Vagina (tissue), 2 donors: ENCODE measurements at places on chromosomes 13 and 19.

- no peak for DNase-seq
These were observed at the start of gene SSBP4 for GRCh38 chr19:18419195-18419698. Gene SSBP4, plus strand, starts transcription at chr19:18419398. Its CDS starts 251 bp downstream, at chr19:18419649.

DNA sequence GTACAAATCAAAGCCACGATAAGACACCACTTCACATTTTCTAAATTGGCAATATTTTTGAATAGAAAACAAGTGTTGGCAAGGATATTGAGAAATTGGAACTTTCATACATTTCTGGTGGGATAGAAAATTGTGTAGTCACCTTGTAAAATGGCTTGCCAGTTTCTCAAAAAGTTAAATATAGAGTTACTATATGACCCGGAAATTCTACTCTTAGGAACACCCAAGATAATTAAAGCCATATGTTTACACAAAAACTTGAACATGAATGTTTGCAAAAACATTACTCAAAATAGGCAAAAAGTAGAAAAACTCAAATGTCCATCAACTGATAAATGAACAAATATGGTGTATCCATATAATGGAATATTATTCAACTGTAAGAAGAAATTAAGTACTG is 552.5 kb downstream of the TBC1D4 start:
- DNase-seq: no peak

GRCh38 chr19:49488046-49488862 is 846 bp downstream of the RPL13A start:
- DNase-seq: no peak

- no peak for DNase-seq
These were observed 25.5 kb upstream of the TSC22D1 start for GRCh38 chr13:44601586-44601985.

DNA sequence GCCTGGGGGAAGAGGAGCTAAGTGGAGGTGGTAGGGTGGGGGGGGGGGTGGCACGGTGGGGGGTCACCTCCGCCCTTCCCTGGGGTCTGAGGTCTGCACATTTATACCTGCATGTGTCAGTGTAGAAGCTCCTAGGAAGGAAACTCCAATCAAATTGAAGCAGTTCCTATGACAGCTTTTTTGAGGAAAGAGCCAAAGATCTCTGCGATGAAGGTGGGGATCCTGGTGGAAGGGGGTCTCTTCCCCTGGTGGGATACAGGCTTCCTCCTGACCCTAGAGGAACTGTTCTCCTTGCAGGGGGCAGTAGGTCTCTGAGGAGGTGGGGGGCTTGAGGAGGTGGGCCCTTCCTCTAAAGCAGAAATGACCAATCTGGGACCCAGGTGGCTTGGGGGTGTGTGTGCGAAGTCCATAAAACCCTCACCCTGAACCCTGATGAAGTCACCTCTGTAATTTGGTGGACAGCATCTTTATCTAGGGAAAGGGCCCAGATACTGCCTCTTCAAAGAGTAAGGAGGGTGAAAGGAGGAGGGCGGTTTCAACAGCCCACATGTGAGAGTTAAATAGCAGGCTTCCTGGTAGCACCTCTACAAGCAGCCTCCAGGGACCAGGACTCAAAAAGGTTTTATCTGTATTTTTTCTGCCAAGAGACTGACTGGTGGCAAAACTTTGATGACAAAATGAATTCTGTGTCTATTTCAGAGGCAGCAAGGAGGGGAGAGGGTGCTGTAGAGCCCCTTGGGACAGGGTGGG is 12.9 kb downstream of the RANBP3 start:
- no peak for DNase-seq

DNA sequence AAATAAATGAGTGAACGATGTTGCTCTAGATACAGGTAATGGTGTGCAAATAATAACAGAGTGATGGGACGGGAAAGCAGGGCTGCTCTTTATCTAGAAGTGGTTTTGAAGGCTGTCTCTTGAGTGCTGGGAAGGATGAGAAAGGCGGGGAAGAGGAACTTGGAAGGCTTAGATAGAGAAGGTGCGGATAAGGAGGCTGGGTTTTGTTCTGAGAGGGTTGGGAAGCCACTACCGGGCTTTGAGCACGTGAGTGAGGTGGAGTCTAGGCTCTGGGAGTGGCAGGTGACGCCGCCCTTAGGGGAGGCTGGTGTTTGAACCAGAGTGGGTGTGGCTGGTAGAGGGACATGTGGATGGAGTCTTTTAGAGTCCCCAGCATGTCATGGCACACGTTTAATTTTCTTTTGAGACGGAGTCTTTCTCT is 811 bp downstream of the ARMC6 start:
- DNase-seq: no peak

GRCh38 chr13:39253774-39254173 is 215.5 kb downstream of the NHLRC3 start:
- no peak for DNase-seq

- DNase-seq: no peak
These were observed 19.6 kb downstream of the MPND start for GRCh38 chr19:4362831-4363545.

- DNase-seq: no peak
These were observed 20.0 kb upstream of the ZSCAN18 start for GRCh38 chr19:58117841-58118575.

GRCh38 chr13:37997641-37998040 is 128.1 kb upstream of the TRPC4 start:
- DNase-seq: no peak

DNA sequence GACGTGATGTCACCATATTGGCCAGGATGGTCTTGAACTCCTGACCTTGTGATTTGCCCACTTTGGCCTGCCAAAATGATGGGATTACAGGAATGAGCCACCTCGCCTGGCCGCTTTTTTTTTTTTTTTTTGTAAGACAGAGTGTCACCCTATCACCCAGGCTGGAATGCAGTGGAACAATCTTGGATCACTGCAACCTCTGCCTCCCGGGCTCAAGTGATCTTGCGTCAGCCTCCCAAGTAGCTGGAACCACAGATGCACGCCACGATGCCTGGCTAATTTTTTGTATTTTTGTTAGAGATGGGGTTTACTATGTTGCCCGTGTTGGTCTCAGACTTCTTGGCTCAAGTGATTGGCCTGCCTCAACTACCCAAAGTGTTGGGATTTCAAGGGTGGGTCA is 28.9 kb upstream of the ZNF808 start:
- no peak for DNase-seq

DNA sequence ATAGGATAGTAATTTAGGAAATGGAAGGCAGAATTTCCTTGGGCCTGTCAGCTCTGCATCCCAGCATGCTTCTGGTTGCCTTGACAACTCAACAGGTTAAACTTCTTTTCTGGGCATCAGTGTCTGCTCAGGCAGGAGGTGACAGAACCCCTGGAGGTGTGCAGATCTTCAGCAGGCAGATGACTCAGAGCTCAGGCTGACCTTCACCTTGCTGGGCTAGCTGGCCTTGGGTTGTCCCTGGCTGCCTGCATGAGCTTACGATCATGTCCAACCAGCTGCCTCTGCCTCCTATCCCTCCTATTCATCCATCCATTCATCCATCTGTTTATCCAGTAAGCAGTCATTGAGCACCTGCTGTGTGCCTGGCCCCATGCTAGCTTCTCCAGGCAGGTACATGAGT is 81.2 kb upstream of the KCTD15 start:
- DNase-seq: no peak

- no peak for DNase-seq
These were observed 96.2 kb downstream of the CYSLTR2 start for GRCh38 chr13:48749699-48750473.

DNA sequence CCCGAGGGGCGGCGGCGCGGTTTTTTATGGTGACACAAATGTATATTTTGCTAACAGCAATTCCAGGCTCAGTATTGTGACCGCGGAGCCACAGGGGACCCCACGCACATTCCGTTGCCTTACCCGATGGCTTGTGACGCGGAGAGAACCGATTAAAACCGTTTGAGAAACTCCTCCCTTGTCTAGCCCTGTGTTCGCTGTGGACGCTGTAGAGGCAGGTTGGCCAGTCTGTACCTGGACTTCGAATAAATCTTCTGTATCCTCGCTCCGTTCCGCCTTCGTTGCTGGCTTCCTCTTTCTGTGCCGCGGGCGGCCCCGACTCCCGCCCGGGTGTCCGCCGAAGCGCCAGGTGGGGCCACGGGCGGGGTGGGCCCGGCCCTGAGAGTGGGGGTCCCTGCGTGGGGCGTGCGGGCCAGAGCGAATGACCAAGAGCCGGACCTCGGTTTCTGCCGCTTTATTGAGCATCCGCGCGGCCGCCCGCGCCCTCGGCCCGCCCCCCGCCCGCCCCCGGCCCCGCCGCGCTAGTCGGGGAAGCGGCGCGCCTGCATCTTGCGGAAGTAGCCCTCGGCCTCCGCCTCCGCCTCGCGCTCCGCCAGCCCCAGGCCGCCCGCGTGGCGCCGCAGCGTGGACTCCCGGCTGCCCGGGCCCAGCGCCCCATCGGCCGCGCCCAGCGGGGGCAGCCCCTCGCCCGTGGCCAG is 9.6 kb downstream of the PLPPR3 start:
- no peak for DNase-seq

DNA sequence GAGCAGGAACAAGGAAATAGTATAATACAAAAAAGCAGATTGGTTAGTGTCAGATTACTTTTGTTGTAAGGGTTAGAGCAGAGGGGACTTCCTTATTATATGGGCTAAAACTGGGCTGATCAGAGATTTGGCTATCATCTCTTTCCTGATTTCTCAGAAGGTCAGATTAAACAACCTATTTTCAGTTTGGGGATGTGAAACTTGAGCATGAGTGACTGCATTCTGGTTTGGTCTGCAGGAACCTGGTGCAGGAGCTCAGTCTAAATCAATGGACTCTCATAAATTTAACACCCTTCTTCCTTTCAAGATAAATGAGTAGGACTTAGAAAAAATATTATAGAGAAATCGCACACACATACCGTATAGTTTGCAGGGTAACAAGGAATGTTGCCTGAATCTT is 12.9 kb upstream of the RFXAP start:
- no peak for DNase-seq

DNA sequence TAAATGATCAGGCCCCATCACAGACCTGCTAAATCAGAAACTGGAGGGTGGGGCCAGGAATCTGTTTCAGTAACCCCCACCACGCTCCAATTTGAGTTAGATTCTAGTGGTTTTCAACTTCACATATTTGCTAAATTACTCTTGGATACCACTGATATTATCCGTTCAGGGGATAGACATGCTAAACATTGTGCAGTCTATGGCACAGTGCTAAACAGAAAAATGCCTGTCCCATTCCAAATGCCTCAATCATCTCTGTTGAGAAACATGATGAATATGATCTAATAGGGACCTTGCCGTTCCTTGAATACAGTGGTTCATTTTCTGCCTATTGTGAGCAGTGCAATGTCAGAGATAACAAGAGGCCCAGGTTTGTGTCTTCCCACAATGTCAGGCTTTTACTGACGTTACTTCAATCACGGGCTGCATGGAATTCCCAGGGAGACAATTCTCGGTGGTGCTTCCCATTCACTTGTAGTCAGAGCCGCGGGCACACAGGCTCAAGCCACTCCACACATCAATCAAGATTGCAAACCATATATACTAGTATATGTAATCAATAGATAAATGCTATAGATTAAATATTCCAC is 52.7 kb downstream of the MYO16 start:
- no peak for DNase-seq

DNA sequence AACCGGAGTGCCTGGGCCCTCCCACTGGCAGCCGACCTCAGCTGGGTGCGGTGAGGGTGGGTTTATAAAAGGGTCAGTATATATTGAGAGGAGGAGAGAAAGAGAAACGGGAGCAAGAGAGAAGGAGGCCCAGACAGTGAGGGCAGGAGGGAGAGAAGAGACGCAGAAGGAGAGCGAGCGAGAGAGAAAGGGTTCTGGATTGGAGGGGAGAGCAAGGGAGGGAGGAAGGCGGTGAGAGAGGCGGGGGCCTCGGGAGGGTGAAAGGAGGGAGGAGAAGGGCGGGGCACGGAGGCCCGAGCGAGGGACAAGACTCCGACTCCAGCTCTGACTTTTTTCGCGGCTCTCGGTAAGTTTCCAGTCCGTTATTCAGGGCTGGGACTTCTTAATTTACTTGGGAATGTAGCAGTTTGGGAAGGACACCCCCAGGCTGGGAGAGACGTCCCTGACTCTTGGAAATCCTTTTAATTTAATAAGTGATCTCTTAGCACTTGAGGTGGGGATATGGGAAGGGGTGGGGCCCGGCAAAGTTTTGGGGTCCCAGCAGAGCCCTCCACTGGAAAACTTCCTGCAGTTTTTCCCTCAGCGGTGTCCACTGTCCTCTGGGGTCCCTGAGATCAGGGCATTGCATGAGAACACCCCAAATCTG is at the start of gene EMP3:
Gene EMP3 (plus strand): TSS at position 288 of the 646 bp plus-strand sequence. CDS start 1,293 bp downstream, outside the sequence.
- no peak for DNase-seq

DNA sequence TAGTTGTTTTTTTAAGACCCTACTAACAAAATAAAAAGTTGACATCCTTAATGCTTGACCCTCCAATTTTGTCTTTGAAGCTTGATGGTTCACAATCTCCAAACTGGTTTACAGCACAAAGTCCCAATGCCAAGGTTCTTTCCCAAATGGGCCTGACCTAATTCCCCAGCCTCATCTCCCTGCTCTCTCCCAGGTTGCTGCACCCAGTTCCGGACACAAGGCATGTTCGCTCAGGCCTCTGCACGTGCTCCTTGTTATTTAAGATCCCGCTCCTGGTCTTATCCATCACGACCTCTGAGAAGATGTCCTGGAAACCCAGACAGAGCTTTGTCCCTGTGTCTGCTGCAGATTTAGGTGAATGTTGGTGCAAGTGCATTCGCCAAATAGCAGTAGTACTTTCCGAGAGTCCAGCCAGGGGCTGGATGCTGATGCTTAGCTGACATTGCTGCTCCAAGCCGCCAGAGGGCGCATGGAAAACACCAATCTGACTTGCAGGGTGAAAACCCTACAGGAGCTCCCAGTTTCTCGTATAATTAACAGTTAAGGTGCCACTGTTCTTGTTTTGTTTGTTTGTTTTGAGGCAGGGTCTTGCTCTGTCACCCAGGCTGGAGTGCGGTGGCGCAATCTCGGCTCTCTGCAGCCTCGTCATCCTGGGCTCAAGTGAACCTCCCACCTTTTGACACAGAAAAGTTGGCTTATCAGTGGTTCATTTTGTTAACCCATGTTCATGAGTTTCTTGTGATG is 18.5 kb downstream of the LYPD3 start:
- DNase-seq: no peak

- no peak for DNase-seq
These were observed 5.5 kb upstream of the ENOX1 start for GRCh38 chr13:43792076-43792881.

- DNase-seq: no peak
These were observed 41.2 kb upstream of the LSM14A start for GRCh38 chr19:34131100-34131499.

GRCh38 chr13:99596180-99596579 is 94.9 kb downstream of the TM9SF2 start:
- DNase-seq: no peak

DNA sequence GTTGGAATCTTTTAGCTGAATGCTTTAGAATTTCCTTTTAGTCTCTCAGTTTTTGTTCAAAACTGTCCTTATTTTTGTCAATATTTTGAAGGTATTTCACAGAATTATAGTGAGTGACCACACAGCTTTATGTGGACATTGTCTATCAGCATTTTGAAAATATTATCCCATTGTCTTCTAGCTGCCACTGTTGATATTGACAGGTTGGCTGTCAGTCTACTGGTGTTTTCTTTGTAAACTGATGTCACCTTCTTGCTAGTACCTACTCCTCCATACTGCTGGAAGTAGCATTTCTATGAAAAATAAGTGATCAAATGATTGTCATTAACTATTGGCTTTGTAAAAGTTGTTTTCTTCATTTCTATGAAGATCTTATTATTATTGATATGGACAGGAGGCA is 256.8 kb downstream of the KLF12 start:
- no peak for DNase-seq

- no peak for DNase-seq
These were observed 19.9 kb downstream of the TMED1 start for GRCh38 chr19:10815969-10816644.

GRCh38 chr19:7858109-7858770 is 15.9 kb downstream of the PRR36 start:
- DNase-seq: no peak

GRCh38 chr13:23268441-23268840 is 87.7 kb downstream of the SGCG start:
- no peak for DNase-seq
